Calu3 (cell line): ENCODE measurements at places on chromosomes 11 and 22.

- DNase-seq: no peak
Measured at GRCh38 chr11:102453302-102453695, 734 bp upstream of the TMEM123 start.

GRCh38 chr11:45702511-45702910 lies 37.1 kb upstream of the CHST1 start:
- no peak for DNase-seq

DNA sequence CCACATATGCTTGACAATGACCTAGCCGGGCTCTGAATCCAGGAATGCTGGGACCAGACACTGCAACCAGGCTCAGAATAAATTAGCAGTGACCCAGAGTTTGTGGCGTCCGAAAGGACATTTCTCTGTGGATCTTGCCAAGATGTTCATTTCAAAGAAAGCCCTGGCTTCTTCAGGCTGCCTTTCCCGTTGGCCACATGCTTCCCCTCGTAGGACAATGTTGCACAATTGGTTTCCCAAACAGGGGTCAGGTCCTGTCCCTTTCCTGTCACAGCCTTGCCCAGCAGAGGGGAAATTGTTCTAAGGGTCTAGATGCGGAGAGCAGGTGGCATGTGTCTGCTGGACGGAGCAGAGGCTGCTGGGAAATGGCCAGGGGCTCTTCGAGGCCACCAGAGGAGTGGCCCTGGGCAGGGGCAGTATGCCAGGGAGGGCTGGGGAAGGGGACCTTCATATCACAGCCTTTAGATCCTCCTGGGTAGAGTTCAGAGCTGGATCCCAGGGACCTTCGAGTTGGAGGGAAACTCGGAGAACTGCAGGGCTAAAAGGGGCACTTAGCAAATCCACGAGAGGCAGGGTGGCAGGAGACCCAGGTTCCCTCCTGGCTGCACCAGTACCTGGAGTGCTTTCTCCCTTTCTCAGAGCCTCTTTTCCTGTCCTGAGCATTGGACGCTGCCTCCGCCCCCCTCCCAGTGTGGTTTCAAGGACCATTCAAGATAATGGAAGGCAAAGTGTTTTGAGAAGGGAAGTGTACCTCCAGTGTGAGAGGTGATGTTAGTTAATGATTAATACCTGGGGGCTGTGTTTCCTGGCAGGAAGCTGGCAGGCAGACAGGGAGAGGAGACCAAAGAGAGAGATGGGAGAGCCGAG lies 42.3 kb downstream of the C11orf96 start:
- peak; percentile 42 for DNase-seq

DNA sequence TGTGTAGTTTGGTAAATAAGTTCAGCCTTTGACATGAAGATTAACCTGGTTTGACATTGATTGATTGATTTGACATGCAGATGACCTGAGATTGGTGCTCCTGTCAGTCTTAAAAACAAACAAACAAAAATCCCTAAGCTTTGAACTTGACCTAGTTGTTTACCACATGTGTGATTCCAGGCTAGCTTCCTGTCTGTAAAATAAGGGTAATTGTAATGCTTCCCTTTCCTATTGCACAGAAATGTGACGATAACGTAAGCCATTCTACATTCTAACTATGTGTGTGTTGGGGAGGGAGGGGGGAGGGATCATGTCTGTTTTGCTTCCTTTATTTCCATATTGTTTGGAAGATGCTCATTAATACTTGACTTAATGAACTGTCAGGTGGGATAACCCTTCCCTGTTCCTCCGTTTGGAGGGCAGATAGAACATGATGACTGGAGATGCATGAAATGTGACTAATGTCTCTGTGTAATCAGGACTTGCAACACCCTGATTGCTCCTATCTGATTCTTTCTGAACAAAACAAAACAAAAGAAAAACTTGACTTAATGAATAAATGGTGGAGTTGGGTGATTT lies 106.1 kb upstream of the CLMP start:
- no peak for DNase-seq

DNA sequence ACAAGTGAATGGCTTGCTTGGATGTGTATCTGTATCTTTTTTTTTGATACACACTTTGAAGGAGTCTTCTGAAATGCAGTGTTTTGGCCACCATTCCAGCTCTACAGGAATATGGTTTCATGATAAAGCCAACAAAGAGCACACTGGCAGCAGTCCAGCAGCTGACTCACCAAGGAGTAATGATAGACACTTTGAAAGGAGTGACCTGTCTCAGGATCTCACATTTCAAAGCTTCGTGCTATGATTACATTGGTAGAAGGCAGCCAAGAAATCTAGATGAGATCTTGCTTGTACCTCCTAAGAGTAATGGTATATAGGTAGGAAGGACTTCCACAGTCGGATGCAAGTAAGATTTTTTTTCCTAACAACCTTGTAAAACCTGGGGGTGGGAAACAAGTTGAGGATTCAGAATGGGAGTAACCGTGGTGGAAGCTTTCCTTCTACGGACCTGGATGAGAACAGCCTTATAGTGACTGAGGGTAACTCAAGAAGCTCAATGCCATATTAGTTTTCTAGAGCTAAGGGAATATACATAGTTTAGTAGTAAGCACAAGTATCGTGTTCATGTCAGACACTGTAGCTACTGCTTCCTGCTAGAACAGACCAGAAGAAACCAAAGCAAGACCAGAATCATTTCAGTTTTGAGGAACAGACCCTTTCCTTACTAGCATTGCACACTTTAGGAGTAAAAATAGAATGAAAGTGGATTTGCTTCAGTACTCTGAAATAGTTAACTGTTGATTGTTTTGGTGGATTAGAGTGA lies 25.0 kb downstream of the MTMR3 start:
- DNase-seq: peak; percentile 84

DNA sequence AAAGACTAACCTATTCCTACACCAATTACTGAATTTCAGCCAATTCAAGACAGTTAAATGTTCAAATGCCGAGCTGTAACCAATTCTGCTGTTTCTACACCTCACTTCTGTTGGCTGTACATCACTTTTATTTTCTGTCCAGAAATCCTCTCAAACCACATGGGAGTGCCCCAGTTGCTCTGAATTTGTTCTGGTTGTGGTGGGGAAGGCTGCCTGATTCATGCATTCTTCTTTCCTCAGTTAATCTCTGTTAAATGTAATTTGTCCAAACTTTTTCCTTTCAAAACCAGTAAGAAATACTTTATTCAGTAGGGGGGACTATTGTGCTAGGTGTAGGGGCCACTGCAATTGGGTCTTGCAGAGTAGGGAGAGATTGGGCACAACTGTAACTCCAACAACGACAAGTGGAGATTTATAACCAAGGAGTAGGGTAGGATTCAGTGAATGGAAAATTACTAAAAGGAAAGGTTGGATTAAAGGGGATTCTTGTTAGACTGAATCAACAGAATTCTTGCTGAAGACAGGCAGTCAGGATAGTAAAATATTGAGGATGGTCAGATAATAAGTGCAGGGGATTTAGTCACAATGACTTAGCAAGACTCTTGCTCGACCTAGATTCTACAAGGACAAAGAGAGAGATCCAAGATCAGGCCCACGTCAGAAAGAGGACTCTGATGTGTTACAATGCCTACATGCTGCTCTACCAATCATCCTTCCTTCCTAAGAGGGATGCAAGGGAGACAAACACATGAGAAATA lies 593.5 kb upstream of the FAT3 start:
- no peak for DNase-seq
